ENCODE measurements at places on chromosomes 7 and 10.

DNA sequence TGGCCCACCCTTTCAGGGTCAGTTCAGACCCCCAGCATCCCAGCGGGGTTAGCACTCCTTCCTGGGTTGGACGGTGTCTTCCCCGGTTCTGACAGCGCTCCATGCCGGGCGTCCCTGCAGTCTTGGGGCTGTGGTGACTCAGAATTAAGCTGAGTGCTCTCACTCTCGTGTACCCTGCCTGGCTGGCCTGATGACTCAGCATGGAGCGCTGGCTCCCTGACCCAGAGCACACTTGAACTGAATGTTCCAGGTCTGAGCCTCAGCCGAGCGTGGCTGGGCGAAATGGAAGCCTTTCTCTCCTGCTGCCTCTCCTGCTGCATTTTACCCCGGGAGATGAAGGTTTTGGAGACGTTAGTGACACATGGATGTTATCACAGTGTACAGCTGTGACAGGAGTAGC lies 7.1 kb downstream of the BAG3 start:
- peak; percentile 42 for DNase-seq

DNA sequence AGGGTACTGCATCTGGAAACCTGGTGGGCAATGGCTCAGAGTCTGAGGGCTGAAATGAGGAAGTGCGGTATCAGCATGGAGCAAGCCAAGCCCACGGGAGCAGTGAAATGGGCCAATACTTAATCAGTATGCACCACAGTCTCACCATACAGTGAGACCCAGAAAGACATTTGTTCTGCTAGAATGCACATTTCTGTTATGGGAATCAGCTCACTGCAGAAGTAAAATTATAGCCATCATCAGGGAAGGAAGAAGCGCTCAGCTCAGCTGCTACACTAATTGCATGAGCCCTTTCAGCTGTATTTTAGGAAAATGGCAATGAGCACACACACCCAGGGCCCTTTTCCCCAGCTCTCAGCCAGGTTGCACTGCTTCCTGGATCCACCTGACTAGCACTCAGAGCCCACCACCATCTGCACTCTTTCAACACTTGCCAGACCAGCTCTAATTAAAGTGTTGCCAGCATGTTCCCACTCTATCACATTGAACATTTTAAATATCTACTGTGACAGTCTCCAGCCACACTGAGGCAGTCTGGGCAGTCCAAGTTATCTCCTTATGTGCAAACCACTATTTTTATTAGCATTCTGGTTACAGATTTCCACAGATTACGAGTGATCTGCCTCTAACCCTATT lies 44.2 kb upstream of the PIK3AP1 start:
- DNase-seq: no peak

GRCh38 chr7:15396210-15397158 lies 165.3 kb downstream of the AGMO start:
- DNase-seq: no peak

GRCh38 chr7:20064974-20065862 lies 152.0 kb downstream of the MACC1 start:
- no peak for DNase-seq

DNA sequence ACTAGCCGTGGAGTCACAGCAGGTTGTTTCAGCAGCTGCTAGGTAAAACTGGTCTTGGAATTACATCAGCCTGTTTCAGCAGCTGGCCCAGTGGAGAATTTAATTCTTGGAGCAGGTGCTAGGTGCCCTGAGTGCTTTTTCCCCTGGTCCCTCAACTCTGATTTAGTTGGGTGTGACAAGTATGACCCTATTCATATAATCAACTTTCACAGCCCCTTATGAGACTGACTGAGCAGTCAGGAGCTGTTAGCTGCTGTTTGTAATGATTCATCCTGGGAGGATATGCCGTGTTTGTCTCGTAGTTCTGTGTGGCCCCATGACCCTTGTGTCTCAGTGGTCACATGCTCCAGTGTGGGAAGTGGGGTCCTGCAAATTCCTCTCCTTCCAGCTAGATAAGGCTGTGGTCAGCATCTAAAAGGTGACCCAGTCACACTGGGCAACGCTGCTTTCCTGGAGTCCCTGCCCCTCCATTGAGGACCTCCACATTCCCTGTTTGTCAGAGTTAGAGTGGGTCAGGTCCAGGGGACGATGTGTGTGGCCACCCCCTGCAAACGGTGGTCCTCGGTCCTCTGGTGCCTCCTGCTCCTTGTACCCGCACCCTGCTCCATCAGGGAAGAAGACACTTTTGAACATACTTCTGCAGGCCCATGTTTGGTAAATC lies 28.3 kb downstream of the TBATA start:
- DNase-seq: no peak

GRCh38 chr7:359766-360361 lies 69.9 kb downstream of the FOXL3 start:
- DNase-seq: no peak

- DNase-seq: no peak
Measured at GRCh38 chr7:156918635-156919034, 25.7 kb upstream of the LMBR1 start.

DNA sequence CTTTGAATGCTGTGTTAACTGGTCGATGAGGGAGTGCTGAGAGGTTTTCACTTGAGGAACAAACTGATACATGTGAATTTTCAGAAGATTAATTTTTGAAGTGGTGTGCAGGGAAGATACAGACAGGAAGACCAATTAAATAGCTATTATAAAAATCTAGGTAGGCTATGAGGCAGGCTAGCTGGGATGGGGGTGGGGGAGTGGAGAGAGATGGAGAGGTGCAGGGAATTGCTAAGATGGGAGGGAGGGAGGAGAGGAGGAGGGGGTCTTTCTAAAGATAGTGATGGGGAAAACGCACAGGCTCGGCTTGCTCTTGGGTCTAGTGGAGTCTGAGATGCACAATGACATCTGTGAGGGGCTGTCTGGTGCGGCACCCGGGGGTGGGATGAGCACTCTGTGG lies 15.2 kb downstream of the ATXN7L1 start:
- DNase-seq: no peak

- DNase-seq: no peak
Measured at GRCh38 chr10:86192691-86193090, 173.9 kb downstream of the GRID1 start.

DNA sequence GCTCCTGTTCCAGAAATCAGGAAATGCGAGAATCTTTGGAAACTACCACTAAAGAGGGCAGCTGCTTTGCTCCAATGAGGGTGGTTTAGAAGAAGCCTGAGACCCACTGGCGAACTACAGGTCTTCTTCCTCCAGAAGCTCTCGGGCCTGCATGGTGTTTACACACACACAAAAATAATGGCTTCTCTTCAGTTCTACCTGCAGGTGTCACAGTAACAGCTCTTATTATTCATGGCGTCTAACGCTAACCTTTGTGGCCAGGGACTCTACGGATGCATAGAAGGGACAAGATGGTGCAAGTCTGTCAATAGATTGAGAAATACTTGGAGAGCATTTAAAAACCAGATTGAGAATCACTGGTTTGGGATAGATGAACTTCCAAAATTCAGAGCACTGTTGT lies 22.4 kb downstream of the GPR141 start:
- DNase-seq: no peak

- no peak for DNase-seq
Measured at GRCh38 chr7:47504551-47505311, 77.2 kb downstream of the TNS3 start.

GRCh38 chr7:30323006-30323355 lies 38.6 kb downstream of the ZNRF2 start:
- no peak for DNase-seq

DNA sequence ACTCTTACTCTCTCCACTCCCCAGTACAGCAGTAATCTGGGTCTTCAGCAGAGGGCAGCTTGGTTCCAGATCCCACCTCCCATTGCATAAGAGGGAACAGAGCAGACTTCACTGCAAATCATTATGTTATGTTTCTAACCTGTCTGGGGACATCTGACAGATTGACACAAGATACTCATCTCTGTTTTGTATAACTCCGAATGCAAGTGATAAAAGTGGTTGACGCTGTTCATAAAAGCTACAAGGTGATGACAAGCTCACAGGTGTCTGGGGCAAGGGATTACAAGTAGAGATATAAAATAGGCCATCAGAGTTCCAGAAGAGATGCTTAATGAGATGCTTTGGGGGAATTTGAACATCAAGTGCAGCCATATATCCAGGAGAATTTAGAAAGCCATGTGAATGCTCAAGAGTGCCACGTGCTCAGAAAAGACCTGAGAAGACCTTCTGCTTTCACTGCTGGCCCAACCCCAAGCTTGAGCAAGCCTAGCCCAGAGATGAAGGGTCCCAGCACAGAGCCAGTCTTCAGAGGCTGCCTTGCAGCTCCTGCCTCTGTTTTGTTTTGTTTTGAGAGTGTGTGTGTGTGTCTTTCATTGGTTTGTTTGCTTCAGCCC lies 80.6 kb downstream of the VSTM2A start:
- no peak for DNase-seq

DNA sequence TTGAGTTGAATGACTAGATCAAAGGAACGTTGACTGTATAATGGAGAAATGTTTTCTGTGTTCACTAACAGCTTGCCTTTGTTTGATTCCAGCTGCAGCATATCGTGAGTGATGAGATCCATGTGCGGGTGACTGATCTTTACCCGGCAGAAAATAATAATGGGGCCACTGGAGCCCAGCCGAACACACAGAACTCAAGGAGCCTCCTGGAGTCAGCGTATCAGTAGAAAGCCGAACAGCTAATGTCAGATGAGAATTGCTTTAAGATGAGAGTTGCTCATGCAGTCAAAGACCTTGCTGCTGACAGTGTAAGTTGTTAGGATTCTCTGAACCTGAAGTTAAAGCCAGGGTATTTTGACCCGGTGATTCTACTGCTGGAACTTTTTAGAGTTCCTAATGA lies 34.3 kb upstream of the MTPAP start:
- no peak for DNase-seq
